NCI-H1048 (cell line): ENCODE measurements at places on chromosomes 4 and X.
A peak's percentile ranks its signal among the peaks of the same experiment; 100 is the strongest.

DNA sequence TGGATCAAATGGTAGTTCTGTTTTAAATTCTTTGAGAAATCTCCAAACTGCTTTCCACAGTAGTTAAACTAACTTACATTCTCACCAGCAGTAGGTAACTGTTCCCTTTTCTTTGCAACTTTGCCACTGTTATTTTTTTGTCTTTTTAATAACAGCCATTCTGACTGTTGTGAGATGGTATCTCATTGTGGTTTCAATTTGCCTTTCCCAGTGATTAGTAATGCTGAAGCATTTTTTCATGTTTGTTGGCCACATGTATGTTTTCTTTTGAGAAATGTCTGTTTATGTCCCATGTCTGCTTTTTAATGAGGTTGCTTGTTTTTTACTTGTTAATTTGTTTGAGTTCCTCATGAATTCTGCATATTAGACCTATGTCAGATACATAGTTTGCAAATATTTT is 198.8 kb downstream of the RAB28 start:
- no peak for DNase-seq

DNA sequence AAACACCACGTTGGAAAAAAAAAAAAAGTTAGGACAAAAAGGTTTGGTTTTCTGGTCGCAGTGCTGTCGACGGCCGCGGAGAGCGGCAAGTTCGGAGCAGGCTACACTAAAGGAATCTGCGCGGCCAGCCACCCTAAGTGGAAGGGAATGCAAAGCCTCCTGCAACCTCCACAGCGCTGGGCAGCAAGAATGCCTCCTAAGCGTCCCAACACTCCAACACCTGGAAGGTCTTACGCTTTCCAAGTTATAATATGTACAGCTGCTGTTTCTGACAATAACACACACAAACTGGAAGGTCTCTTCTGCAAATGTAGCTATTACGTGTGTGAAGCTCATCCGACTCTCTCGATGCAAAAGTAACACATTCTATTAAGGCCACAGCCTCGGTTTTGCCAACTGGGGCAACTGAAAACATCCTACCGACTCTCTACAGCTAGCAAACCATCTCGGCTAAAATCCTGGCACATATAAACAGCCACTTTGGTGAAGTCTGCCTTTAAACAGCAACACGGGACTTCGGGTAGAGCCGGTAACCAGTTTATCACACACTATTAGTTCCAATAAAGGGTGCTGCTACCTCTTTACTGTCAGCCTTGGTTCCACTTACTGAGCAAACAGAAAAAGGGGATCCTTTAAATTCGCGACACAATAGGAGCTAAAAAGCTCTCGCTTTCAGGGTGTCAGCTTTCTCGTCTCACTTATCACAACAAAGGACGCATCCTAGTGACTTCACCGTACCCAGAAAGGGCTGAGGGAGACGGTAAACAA is 895 bp downstream of the SMIM14 start:
- DNase-seq: no peak

DNA sequence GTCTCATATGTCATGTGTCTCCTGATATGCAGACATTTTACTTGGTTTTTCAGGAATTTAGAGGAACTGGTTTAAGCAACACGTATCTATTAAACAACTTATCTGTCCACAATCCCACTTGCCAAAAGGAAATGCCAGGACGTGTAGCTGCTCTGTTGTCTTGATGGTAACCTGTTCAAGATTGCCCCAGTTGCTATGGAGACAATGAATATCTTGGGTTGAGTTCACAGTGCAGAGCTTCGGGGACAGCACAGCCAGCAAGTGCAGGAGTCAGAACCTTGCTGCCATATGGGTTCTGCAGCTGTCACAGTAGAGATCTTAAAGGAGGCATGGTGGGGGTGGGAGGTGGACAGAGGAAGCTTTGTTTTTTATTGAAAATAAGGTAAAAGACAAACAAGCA is 28.7 kb upstream of the FAM9B start:
- DNase-seq: no peak

GRCh38 chrX:16578218-16578617 is 71.7 kb upstream of the S100G start:
- DNase-seq: no peak

GRCh38 chrX:72468607-72469006 is 104.0 kb downstream of the HDAC8 start:
- DNase-seq: no peak

GRCh38 chr4:108060164-108060563 is 70.5 kb downstream of the HADH start:
- DNase-seq: no peak

DNA sequence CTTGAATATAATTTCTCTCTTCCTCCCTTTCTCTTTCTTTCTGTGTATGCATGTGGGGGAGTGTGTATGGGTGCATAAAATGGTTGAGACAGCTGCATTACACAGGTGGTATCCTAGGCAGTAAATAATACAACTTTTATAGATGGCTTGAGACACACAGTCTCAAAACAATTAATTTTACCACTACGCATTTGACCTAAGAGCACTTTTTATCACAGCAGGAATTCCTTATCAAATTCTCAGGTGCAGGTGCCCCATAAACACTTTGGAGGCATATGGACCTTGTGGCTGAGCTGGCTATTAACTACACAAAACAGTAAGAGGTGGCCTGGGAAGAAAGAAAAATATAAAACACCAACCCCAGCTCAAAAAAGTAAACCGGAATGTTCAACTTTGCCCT is 91.3 kb downstream of the RASGEF1B start:
- no peak for DNase-seq

- DNase-seq: no peak
Observed at GRCh38 chrX:152632445-152633097, 5.1 kb upstream of the GABRQ start.

- DNase-seq: no peak
Observed at GRCh38 chrX:149707147-149707901, 4.5 kb upstream of the MAGEA11 start.

- DNase-seq: no peak
Observed at GRCh38 chr4:158870626-158871334, 102.0 kb downstream of the FNIP2 start.

- DNase-seq: no peak
Observed at GRCh38 chr4:96649536-96649935, 809.6 kb downstream of the PDHA2 start.

- DNase-seq: peak; percentile 70
Observed at GRCh38 chr4:103099691-103100392, at the start of gene BDH2. Gene BDH2, minus strand, starts transcription at chr4:103099834. Its CDS starts 3,580 bp downstream, at chr4:103096254.

DNA sequence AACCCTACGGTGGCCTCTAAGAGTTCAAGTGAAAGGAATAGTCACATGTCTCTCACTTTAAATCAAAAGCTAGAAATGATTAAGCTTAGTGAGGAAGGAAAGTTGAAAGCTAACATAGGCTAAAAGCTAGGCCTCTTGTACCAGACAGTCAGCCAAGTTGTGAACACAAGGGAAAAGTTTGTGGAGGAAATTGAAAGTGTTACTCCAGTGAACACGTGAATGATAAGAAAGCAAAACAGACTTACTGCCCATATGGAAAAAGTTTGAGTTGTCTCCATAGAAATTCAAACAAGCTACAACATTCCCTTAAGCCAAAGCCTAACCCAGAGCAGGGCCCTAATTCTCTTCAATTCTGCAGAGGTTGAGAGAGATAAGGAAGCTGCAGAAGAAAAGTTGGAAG is 51.5 kb upstream of the RAB9B start:
- DNase-seq: no peak

DNA sequence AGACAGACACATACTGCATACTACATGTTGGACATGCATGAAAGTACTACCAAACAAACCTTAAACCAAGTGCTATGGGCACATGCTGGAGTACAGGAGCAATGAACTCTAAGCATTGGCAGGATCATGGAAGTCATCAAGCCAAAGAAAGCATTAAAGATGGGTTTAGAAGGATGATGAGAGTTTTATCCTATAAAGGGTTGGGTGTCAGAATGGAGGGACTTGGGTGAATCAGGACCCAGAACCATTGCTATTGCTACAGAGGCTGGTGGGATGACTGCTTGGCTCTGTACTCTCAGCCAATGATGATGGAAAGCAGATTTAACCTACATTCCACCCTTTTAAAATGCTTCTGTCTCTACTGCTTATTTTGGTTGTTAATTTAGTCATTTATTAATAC is 233.9 kb upstream of the EDA2R start:
- DNase-seq: no peak

DNA sequence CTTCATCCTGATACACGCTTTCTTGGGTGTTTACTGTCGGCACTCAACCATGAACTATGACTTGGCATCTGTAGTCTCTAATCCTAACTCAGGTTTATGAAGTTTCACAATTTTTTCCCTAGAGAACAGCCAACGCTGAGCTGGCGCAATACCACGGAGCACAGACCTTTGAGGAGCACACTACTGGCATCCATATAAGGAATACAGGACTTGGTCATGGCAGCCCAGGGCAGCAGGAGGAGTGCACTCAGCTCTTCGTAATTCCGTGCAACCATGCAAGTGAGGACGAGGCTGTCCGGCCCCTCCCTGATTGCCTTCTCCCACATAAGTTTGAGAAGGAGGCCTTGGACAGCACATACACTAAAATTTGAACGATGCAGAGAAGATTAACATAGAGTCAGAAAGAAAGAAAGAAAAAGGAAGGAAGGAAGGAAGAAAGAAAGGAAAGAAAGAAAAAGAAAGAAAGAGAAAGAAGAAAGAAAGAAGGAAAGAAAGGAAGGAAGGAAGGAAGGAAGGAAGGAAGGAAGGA is 41.0 kb upstream of the PDLIM5 start:
- DNase-seq: no peak

- DNase-seq: no peak
Observed at GRCh38 chr4:125276811-125277210, 37.9 kb upstream of the FAT4 start.

GRCh38 chrX:125998432-125998831 is 167.7 kb downstream of the DCAF12L2 start:
- no peak for DNase-seq

DNA sequence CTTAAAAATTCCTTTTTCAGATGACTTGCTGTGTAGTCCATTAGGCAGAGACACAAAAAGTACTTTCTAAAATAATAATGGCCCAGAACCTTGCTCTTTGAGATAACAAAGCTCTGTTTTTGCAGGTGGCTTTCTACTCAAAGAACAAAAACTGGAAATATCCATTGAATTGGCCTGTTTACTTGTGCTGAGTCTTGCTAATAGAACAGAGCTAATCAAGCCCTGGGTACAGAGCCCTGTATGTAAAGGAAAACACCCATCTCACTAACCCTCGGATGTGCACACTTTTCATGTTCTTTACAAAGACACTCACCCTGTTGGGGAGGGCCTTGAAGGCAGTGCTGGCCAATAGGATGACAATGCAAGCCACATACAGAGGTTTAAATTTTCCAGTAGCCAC is 27.0 kb upstream of the LNX1 start:
- no peak for DNase-seq

DNA sequence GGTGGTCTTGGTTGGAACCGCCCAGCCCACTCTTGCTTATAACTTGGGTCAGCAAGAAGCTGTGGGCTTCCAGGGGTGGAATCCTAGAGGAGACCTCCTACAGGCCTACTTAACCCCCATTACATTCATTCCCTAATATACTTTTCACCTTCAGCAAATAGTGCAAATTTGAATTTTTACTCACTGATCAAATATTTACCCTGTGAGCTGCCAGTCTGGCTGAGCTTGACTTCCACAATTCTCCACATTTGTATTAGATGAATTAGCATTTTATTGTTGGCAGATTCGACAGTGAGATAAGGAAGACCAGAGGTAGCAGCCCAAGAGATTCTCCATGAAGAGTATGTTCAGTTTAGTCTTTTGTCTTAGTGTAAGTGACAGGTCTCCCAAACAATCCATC is 199.6 kb downstream of the BCOR start:
- DNase-seq: no peak

DNA sequence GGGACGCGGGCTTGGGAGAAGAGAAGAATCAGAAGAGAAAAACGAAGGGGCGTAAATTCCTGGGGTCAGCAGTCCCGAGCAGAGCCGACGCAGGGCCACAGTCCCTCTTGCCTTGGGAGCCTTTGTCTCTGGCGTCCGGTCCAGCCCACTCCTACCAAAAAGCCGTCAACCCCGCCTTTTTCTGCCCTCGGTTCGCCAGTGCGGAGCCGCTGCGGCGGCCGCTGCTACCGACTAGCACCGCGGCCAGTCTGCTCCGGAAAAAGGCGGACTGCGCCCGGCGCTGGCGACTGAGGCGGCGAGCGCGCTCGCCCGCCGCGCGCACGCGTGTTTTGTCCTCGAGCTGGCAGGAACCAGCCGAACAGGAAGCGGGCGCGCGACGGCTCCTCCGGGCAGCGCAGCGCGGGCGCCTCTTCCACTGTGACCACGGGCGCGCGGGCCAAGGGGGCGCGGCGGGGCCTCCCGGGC is 502 bp downstream of the HNRNPDL start:
- DNase-seq: no peak

- no peak for DNase-seq
Observed at GRCh38 chr4:67365661-67366245, 179.6 kb downstream of the CENPC start.

DNA sequence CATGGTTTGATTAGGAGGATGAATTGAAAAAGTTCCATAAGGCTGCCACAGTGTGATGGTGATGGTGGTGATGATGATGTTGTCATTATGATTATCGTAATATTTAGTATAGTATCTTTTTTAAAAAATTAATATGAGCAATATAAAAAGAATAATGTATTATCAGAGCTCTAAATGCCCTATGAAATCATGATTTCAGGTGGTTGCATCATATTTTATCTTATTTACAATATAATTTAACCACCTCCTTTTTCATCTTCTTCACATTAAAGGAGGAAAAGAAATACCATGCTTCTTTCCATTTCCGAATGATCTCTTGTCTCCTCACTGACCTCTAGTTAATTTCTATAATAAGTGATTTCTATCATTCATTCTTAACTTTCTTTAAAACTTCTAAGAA is 225.9 kb downstream of the RAPGEF2 start:
- DNase-seq: no peak

- no peak for DNase-seq
Observed at GRCh38 chrX:149757206-149758067, 16.4 kb upstream of the HSFX1 start.

DNA sequence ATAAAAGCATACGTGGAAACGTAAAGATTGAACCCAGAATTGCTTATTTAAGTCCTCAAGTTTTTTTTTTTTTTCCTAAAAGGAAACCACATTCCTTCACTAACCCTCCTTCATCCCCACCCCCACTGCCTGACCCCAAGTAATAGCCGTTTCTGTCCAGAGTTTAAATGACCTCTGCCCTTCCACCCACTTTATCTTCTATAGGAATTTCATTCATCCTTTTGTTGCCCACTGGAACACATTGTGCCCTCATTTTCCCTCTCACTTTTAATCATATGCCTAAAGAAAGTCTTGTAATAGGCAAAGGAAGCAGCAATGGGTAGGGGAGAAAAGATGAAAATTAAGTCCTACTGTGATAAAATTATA is 62.7 kb downstream of the SH3RF1 start:
- DNase-seq: no peak

- no peak for DNase-seq
Observed at GRCh38 chr4:6845027-6845426, 62.5 kb downstream of the KIAA0232 start.

DNA sequence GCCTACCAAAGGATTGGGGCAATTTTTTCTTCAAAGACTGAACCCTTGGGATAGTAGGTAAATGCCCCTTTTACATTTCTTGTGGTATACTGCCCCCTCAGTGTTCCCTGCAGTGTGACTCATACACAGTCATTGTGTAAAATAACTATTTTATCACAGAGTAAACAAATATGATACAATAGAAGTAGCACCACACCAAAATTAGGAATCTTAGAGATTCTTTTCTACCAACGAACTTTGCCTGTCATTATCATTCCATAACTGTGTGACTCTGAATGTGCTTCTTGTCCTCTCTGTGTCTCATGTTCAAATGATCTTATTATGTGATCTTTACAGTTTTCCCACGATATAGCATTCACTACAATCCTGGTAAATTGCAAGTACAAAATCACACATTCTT is 517.0 kb downstream of the ZIC3 start:
- DNase-seq: no peak
